ENCODE measurements at places on chromosomes 4 and X.
A peak's percentile ranks its signal among the peaks of the same experiment; 100 is the strongest.

- DNase-seq: no peak
These were observed 61.6 kb downstream of the SEC24D start for GRCh38 chr4:118774321-118774720.

GRCh38 chr4:39970671-39971640 lies 6.8 kb downstream of the PDS5A start:
- DNase-seq: no peak

DNA sequence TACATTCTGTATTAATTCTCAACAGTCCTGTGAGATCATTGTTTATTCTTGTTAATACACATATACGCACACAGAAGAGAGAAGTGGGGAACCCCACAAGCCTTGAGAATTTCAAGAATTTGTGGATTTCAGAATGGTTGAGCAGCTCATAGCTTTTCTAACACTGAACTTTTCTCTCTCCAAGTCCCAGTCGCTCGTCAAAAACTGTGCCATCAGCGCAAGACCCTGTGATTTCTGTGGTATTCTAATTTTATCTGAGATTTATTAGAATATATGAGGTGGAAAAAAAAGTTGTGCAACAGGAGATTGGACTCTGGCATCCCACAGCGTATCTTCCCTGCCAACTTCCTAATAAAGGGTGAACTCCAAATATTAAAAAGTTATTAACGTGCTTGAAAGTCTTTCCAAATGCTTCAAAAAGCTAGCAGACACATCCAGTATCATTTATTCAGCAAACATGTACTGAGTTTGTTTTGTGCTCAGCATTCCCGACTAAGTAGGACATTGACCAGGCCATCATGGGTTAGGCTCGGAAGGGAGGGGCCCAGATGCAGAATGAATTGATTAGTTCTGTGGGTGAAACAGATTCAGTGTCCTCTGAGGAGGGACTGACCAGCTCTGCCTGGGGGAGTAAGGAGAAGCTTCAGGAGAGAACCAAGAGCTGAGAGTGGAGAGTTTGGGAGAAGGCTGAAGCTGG lies 165.6 kb downstream of the CBR4 start:
- no peak for DNase-seq

- DNase-seq: no peak
These were observed 4.4 kb downstream of the UNC5C start for GRCh38 chr4:95544113-95545103.

GRCh38 chr4:127957105-127957504 lies 7.9 kb downstream of the MFSD8 start:
- no peak for DNase-seq

DNA sequence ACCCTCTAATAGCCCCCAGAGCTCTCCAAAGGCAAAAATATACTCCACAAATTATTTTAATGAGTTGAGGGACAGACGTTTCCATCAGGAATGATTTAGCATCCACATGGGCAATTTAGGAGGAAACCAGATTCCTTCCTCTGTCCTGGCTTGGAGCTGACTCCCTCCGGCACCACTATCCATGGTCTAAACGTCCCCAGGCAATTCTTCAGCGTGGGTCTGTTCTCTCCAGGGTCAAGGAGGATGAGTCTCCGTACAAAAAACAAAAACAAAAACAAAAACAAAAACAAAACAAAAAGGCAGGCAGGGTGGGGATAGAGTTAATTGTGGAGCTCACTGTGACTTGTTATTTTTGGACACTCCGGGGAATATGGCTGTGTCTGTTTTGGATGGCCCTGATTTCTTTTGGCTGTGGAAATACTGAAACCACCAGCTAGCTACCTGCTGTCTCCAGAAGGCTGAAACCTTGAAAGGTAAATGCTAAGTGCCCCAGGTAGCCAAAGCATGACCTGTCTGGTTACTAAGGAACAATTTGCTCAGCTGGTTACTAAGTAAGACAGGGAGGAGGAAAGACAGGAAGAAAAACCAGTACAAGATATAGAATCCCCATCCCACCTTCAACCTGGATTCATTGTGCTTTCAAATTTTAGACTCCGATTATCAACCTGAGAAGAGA lies 419.1 kb upstream of the LCORL start:
- no peak for DNase-seq

- DNase-seq: no peak
These were observed 28.1 kb downstream of the ADAM29 start for GRCh38 chr4:174946246-174946645.

DNA sequence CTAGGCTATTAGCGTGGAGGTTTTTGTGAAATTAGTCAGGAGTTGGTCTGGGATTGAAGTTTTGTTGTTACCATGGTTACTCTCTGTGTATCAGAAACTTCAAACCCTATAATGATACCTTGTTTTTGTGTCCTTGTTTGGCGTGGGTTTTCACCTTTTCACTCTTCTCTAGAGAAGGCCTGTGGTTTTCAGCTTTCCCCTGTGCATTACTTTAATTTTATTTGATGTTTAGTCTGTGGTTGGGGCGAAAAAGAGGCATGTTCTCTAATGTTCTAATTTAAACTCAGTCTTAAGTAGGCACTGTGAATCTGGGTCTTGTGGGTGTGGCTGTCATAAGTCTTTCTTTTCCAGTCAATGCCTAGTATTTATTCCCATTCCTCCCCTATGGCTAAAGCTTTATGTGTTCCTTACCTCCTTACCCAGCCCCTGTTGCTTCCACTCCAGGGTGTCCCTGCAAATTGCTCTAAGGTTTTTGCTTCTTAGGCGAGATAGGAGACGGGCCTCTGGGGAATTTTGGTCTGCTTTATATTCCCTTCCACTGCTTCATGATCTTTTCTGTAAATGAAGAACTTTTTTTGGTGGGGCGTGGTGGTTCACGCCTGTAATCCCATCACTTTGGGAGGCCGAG lies 326.3 kb upstream of the ZCCHC13 start:
- DNase-seq: no peak

DNA sequence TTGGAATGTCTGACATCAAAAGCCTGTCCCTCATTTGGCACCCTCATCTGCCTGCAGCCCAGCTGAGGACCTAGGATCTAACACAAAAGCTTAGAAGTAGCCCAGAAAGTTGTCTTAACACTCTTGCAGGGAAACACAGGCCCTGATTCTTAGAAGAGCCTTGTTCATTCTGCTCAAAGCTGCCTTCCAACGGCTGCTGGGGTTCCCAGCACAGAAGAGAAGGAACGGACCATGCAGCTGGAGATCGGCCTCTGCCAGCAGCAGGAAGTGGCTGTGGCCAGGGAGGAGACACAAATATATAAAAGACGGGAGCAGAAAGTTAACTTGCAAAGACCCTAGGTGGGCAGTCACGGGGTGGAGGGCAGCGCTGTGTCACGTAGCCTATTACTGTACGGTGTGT lies 20.4 kb downstream of the PRPS2 start:
- DNase-seq: no peak

DNA sequence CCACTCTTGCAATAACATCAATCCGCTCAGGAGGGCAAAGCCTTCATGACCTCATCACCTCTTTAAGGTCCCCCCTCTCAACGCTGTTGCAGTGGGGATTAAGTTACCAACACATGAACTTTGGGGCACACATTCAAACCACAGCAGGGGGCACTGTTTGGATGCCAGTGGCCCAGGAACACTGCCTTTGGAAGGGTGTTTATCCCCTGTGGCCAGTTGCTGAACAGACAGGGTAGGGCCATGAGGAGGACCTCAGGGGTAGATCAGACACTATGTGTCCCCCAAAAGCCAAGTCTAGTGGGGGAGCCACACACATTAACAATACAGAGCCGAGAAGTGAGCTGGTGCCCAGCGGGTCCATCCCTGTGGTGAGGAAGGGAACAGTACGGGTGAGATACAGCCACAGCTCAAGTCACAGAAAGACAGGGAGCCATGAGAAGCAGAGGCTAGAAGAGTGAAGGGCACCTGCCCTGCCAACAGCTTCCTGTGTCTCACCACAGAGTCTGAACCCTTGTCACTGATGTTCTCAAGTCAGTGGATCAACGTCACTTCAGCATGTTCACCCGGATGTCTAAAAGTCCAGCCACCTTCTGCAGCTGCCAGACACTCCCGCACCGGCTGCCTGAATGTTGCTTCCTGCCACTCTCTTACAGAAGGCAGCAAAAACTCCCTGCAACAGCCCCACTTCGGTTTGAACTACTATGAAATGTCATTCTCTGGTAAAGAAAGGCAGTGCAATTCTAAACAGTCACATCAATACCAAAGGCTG lies 19.9 kb upstream of the MXD4 start:
- DNase-seq: peak; percentile 76

GRCh38 chr4:38387348-38387747 lies 276.7 kb upstream of the KLF3 start:
- no peak for DNase-seq

GRCh38 chr4:6229671-6230501 lies 29.5 kb upstream of the JAKMIP1 start:
- DNase-seq: no peak

DNA sequence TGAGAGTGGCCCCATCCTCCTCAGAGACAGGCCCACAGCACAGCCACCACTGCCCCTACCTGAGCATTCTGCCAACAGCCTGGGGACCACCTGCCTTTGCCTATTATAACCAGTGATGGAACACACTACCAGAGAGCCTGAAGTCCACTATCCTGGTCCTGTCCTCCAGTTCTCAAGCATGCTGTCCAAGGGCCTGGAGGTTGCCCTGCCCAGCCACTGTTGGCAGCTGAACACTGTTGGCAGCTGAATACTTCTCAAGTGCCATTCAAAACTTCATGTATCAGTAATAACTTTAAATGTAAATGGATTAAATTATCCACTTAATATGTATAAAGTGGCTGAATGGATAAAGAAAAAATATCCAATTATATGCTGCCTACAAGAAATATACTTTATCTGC lies 194.3 kb upstream of the JADE1 start:
- no peak for DNase-seq

DNA sequence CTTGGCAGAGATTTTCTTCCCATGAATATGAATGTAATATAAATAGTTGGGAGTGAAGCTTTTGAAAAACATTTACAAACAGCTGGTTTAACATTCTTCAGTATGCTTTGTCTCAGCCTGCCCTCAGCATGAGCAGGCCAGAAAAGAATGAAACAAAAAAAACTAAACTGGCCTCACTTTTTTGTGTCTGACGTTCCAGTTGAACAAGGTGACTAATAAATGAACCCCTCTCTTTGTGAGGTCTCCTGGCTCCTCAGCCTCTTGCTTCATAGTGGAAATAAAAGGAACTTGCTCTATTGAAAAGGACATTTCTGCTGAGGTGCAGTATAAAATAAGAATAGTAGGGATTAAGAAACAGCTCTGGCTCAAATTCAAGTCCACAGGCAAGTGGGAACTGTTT lies 9.4 kb downstream of the CHST7 start:
- no peak for DNase-seq

DNA sequence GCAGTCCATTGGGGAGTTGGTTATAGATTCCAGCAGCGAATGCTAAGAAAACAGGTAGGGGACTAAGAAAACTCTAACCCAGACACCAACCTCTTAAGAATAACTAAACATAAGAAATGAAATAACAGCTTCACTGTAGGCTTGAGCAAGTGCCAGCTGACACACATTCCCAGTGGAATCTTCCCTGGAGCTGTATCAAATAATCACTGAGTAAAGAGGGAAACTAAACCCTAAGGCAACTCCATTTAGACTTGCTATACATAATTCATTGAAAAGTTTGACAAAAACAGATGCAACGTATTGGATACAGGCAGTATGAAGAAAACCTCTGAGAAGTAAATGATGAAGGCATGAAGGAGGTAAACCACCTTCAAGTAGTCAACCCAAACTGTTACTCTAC lies 293.5 kb downstream of the OPHN1 start:
- DNase-seq: no peak

GRCh38 chr4:113677325-113677724 lies 84.2 kb downstream of the CAMK2D start:
- DNase-seq: peak; percentile 54

DNA sequence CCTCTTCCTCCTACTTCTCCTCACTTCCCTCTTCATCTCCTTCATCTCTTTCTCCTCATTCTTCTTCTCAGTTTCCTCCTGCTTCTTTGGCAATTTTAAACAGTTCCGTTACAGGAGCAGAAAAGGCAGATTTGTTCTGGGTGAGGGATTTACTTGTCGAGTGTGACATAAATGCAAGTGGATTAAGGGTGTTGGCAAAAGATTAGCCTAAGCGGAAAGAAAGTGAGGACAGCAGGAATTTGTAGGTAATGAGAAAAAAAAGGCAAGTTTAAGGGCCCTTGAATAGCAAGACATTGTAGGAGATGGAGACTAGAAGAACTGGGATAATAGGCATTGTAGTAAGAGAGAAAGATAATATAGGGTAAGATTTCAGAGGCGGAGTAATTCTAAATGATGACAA lies 841.6 kb downstream of the RAPGEF2 start:
- no peak for DNase-seq

- no peak for DNase-seq
These were observed 114.6 kb downstream of the RBM47 start for GRCh38 chr4:40515037-40515397.
